NCI-H187 treated with DMSO at 0.1 percent for 48 hours (cell line): ENCODE measurements at places on chromosomes 3 and 15.

DNA sequence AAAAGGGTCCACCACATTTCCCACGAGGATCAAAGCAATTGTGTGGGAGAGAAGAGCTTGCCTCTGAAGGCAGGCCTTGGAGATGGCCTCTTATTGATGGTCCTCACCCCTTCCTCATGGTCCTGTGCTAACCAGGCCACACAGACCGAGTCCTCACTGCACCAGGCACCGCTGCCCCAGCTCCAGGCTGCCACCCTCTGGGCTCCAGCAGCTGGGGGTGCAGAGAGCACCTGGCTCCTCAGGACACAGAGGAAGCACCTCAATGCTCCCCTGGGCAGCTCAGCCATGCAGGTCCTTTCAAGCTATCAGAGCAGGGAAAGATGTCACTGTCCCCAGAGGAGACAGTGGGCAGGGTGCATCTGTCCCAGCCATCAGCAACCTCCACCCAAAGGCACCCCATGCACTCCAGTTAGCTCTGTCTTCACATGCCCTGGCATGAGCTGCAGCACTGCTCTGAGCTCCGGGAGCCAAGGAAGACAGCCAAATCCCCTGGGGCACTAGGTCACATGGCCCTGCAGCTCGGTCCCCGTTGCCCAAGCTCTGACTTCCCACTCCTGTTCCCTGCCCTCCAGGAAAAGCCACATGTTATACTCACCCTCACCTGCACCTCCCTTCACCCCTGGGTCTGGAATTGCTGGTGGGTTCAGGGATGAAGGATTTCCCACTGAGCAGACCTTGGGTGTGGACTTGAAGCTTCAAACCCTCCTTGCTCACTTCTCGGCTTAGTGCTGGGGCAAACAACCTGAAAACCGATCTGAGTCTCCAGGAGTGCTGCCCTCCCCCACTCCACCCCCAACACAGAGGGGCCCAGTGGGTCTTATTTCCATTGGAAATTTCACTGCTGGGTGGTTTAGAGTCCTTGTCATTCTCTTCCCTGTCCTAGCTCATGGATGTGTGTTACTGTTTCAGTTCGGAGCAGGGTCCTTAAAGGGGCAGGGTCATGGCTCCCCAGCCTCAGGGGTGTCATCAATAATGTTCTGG, 32.6 kb downstream of the ALS2CL start:
- DNase-seq, result no peak

- no peak for DNase-seq
Measured at GRCh38 chr3:45701172-45701867, 12.1 kb downstream of the SACM1L start.

DNA sequence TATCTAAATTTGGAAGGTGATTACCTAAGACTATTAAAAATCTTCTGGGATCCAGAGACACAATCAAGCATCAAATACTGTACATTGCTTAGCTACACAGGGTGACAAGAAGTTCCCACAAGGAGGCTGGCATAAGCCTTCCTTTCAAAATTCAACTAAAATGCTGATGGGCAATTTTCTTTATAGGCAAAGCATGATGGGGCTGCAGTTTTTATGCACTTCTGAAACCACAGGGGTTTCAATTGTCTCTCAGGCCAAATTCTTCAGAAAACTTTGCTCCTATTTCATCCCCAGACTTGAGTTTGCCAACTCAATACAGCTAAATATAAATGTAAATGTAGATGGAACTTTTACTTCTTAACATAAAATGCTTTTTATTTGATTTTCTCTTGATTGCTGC, 241.6 kb downstream of the ZPLD1 start:
- no peak for DNase-seq

GRCh38 chr15:40787991-40788390, 18.2 kb downstream of the C15orf62 start:
- no peak for DNase-seq

DNA sequence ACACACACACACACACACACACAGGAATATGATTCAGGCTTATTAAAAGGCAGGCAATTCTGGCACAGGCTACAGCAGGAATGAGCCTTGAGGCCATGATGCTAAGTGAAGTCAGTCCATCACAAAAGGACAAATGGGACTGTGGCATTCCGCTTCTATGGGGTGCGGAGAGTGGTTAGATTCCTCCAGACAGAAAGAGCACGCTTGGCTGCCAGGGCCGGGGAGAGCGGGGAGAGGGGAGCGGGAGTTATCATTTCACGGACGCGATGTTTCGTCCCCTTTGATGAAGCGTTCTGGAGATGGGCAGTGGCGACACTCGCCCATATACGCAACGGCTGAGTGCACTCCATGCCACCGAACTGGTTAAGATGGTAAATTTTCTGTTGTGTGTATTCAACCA, 58.5 kb upstream of the FAM174B start:
- DNase-seq, result no peak

DNA sequence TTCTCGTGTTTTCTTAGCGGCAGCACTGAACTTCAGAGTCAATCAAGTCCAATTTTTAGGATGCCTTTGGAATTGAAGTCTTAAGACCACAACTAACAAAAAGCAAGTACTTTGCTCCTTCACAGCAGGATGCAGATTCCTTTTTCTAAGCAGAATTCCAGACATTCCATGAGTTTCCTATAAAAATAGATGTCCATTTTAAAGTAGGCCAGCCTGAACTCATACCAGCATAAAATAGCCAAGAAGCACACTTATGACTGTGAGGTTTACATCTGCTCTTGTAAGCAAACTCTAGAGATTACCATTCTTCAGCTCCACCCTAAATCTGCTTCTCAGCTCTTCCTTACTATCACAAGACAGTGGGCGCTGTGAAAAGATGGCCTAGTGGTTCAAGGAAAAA, 85.8 kb downstream of the THBS1 start:
- DNase-seq, result no peak

- no peak for DNase-seq
Measured at GRCh38 chr3:113844622-113845222, 6.1 kb downstream of the GRAMD1C start.

DNA sequence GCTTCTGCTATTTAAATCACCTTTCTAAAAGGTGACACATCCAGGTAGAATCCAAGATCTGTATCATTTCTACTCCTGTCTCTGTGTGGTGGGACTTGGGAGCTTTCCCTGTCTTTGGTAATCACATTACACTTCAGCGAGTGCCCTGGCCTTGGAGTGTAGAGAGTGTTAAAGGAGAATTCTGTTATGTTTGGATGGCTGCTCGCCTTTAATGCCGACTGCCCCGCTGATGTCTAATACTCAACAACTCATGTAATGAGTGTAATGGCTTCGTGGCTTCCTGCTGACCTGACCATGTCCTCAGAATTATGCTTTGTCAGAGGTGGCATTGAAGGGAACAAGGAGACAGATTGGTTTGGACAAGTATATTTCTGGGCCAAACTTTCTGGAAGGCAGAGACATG, 66.3 kb upstream of the LRTM1 start:
- no peak for DNase-seq

GRCh38 chr3:62260655-62261054, 112.7 kb downstream of the FEZF2 start:
- no peak for DNase-seq

GRCh38 chr15:76206325-76206976, 104.8 kb downstream of the ETFA start:
- peak; percentile 17 for DNase-seq

DNA sequence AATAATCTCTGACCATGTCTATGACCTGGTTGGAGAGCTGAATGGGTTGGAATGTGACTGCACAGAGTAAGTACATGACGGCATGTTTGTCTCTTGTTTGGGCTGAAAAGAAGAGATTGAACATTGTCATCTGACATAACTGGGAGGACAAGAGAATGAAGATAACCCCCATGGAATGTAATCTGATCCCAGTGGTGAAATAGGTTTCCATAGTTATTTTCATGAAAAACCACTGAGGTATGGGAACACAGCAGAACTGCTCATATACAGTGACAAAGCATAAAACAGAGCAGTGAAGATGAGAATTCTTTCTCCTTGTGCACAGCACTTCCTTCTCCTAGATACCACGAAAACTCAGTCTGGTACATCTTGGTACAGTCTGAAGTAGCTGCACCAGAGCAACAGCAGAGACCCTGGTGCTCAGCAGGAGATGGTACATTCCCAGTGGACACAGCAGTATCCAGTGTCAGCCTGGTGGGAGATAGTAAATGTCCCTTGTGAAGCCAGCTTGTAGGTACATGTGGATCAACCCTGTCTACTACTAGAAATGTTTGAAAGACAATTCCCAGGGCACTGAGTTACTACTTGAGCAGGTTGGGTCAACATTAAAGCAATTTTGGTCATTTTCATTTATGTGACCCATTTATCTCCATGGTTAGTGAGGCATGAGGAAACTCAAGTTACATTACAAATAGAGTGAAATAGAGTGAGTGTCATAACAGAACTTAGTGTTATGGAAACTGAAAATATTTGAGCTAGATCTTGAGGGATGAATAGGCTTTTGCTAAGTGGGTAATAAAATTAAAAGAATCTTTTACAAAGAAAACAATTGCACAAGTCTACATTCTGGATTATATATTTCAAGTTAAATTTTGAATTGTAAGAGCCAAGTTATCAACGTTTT, 178.3 kb downstream of the SUCNR1 start:
- DNase-seq, result no peak

DNA sequence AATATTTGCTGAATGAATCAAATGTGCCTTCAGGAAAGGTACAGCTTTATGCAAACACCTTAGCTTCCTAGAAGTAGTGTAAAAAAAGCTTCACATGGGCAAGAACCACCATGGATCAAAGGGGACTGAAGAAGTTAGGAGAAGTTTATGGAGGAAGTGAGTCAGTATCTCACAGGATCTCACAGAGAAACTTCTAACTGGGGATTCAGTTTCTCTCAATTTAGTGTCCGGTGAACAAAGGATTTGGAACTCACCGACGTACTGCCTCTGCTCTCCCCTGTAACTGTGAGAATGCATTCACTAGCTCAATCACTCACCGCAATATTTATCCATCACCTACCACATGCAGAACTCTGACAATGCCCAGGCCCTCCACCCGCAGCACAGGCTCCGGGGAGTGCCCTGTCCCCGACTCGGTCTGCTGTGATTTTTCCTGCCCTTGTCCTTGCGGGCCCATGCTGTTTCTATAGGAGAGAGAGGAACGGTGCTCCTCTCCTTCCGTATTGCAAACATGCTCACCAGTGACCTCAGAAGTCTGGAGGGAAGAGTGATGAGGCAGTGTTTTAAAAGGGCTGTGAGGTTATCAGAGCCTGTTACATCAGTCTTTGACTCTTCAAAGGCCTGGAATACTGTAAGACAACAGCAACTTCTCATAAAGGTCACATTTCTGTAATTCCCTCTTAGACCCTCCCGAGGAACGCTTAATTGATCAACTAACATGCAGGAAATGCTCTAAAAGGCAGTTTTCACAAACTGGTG, 222.5 kb upstream of the ICE2 start:
- no peak for DNase-seq

- DNase-seq, result no peak
Measured at GRCh38 chr3:142337994-142338393, 109.8 kb downstream of the XRN1 start.

DNA sequence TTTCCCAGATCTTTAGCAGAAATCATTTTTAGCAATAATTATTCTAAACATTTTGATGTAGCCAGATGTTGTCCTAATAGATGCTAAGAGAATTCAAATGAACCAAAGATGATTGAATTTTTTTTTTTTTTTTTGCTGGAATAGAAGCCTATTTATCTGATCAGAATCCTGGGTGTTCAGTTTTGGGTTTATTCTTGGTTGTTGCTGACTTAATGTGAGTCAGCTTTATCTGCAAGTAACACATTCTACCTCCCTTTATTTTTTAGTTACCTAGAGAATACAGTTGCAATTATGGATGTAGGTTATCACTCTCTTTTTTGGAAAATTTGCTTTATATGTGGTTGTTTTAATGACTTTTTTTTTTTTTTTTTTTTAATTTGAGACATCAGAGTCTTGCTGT, 6.4 kb downstream of the CEP97 start:
- DNase-seq, result no peak

- DNase-seq, result no peak
Measured at GRCh38 chr3:38122712-38123290, 14.1 kb downstream of the ACAA1 start.

DNA sequence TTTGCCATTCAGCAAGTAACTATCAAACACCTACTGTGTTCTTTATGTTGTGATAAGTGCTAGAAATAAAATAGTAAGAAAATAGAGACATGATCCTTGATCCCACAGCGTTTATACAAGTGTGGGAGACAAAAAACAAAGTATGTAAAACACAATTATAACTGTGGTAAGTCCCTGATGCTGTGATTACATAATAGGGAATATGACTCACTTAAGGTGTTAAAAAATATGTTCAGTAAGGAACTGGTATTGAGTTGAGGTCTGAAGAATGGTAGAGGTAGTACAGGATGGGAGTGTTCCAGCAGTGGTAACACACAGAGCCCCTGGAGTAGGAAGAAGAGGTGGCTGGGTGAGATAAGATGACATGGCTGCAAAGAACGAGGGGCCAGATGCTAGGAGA, 132.1 kb upstream of the TMC3 start:
- DNase-seq, result no peak

GRCh38 chr15:82571722-82572222, 31.5 kb upstream of the RPS17 start:
- no peak for DNase-seq
